ENCODE measurements at places on chromosomes 13 and 19.

DNA sequence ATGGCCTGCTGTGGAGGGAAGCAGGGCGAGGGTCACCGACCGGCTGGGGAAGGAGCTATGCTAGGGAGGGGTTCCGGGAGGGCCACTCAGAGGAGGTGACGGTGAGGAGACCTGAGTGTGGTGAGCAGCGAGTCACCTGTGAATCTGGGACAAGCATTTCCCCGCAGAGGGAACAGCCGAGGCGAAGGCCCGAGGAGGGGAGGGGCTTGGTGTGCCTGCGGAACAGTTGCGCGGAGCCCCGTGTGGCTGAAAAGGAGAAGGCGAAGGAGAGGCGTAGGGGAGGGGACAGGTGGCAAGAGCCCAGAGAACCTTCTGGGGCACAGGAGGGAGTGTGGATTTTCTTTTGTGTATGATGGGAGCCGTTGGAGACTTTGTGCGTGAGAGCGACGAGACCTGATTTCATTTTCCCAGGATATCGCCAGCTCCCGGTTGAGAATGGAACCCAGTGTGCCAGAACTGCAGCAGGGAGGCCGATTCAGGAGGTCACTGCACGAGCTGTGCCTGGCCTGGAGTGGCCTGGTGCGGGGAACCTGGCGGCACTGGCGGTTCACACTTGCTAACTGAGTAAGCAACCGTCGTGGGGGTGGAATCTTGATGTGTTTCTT lies 117.7 kb upstream of the ZNF507 start:
- DNase-seq, result no peak

GRCh38 chr13:111304041-111304544 lies 16.3 kb upstream of the TEX29 start:
- no peak for DNase-seq

DNA sequence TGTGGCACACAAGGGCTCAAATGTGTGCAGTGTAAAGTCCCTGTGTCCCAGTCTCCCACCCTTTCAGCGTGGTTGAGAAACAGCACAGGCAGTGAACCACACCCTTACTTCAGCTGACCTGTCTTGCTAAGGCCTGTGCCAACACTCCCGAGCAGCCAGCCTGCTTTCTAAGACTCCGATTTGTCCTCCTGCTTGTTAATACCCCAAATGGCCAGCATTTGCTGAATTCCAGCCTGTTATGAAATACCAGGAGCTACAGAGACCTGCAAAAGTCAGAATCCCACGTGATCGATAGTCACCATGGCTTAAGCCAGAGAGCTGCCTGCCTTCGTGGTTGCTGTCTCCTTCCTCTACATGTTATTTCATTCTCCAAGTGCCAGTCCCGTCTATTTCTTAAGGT lies 200.5 kb downstream of the FGF9 start:
- DNase-seq, result no peak

GRCh38 chr19:5628919-5629481 lies 6.1 kb downstream of the SAFB start:
- DNase-seq, result no peak

Measured in brain pericyte (primary cell).